ENCODE measurements at places on chromosomes 7 and 10.

DNA sequence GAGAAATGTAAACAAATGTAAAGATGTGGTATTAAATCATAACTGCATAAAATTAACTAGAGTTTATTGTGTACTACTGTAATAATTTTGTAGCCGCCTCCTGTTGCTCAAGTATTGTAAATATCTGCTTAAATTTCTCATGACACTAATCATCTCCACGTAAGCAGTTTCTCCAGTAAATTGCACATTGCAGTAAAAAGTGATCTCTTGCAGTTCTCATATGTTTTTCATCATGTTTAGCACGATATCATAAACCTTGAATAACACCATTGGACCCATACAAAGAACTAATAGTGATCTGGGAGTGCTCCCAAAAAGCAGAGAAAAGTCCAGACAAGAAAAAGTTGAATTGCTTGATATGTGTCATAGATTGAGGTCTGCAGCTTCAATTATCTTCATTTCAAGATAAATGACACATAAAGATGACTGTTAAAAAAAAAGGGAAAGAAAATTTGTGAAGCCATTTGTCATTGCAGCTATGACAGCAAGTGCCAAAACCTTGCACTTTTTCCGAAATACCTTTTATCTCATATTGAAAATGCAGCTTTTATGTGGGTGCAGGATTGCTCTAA is 15.3 kb downstream of the LIPA start:
- DNase-seq, result no peak

- DNase-seq, result peak; percentile 45
Observed at GRCh38 chr10:110535958-110536891, 31.3 kb upstream of the SMC3 start.

DNA sequence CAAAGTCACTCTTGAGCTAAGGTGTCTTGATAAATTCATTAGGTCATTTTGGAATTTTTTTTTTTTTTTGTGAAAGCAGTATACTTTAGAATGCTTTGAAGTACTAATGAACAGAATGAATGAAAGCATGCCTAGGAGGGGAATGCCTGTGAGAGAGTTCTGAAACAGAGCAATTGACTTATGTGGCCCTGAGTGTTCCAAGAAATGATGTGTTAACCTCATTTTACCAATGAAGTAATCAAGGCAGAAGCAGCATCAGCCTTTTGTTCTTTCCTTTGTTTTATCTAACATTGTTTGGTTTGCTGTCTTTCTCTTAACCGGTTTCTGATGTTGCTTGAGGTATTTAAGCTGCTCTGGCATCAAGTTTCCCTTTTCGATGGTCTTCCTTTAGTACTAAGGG is 154.6 kb upstream of the HGF start:
- no peak for DNase-seq

DNA sequence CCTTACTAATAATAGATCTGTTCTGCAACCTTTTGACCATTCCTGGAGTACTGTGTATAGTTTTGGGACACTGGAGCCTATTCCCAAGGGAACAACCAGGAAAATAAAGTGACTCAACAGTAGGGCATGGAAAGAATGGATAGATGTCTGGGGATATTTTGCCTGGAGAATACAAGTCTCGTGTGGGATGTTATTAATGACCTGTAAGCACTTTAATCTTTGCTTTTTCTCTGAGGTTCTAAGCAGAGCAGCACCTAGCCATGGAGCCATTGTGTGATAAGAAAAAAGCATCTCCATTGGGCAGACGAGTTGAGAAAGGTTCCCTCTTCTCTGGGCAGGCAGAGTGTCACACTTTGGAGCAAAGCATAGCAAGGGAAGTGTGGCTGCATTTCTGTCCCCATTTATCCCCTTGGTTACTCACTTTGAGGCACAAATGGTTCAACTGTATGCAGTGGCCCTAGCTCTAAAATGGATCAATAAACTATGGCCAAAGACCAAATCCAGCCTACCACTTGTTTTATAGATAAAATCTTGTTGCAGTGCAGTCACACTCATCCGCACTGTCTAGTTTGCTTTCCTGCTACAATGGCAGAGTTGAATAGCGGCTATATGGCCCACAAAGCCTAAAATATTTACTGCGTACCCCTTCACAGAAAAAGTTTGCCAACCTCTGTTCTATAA is 21.0 kb upstream of the CCDC71L start:
- no peak for DNase-seq

DNA sequence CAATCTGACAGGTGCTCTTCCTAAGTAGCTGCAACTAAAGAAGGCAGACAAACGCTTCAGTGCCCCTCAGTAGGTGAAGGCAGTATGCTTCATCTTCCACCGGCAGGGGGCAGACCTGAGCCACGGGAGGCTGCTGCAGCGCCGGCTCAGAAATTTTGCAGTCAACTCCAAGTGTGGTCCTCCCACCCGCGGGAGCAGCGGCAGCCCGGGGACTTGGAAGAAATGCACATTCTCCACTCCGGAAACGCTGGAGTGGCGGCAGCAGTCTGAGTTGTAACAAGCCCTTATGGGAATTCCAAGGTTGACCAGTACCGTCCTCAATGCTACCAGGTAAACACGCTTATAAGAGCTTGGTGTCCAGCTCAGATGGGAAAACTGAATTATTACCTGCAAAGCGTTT is 3.4 kb downstream of the IGFBP3 start:
- peak; percentile 44 for DNase-seq

DNA sequence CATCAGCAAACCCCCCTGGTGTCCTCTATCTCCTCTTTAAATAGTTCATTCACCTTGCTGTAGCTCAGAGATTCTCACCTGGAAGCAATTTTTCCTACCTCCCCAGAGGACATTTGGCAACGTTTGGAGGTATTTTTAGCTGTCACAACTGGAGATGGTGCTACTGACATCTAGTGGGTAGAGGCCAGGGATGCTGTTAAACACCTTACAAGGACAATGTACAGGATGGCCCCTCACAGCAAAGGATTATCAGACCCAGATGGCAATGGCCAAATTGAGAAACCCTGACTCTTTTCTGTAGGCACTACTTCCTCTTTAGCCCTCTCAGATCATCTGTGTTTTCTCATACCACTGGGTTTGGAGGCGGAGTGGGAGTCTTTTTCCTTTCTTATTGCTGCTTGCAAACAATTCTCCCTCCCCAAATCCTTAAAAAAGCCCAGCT is 13.2 kb upstream of the TRA2A start:
- DNase-seq, result no peak

DNA sequence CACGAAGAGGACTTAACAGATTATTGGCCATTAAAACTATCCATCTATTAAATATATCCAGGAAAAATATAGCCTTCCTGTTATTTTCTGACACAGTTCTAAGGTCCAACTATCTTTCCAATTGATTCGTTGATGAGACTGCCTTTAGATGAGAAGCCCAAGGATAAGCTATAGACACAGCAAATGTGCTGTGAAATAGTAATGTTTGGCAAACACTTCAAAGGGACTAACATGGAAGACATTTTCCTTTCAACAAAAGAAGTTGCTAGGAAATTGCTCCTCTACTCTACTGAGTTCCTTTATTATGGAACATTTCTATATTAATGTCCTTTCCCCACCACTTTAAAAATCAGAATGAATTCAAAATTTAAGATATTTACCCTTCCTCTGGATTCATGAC is 38.5 kb downstream of the CCDC186 start:
- no peak for DNase-seq

DNA sequence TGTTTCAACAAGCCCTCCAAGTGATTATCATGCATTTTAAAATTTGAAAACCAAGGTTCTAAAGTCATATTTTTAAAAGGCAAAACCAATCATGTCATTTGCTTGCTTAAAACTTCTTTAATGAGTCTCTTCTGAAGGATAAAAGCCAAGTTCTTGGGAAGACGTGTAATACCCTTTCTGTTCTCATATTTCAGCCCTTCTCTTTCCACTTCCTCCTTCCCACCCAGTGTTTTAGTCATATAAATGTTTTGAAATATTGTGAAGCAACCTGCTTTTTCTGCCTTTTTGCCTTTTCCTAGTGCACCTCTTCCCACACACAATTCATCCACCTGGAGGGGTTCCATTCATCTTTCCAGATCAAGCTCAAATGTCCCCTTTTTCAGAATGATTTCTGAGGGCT is 211.1 kb upstream of the LRRTM3 start:
- no peak for DNase-seq

Measured in stimulated activated CD4-positive, alpha-beta T cell treated with anti-CD3 and anti-CD28 coated beads, Interleukin-4, amount 100 ng/mL, for 4 hours (primary cell).